ENCODE measurements at places on chromosomes 12 and 14.

DNA sequence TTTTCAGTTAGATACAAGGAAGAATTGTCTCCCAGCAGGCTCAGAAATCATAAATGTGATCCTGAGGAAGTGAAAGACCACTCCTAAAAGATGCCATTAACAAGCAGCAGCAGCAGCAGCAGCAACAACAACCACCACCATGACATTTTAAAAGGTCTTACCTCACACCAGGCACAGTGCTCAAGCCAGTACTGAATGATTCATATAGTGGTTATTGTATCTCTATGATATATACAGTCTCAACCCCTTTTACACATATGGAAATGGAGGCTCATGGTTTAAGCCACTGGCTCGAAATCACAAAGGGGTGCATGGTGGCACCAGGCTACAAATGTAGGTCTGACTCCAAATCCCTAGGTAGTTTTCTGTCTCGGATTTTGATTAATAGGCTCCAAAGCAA, 126.9 kb downstream of the KTN1 start:
- no peak for DNase-seq

DNA sequence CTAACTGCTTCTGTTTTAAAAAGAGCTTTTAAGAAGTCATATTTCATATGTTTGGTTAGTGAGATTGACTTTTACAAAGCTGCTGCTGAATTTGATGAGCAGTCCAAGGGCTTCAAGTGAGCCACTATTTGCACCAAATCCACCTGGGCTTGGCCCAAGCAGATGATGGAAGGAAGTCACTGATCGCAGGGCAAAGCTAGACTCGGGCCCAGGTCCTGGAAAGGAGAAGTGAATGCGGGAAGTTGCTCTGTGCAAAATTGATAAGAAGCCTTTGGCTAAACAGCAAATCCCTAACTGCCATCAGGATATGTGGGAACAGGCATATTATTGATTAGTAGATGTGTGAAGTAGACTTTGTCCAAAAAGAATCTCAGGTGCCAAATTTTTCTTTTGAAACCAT, 30.5 kb downstream of the PLXNC1 start:
- DNase-seq = no peak

DNA sequence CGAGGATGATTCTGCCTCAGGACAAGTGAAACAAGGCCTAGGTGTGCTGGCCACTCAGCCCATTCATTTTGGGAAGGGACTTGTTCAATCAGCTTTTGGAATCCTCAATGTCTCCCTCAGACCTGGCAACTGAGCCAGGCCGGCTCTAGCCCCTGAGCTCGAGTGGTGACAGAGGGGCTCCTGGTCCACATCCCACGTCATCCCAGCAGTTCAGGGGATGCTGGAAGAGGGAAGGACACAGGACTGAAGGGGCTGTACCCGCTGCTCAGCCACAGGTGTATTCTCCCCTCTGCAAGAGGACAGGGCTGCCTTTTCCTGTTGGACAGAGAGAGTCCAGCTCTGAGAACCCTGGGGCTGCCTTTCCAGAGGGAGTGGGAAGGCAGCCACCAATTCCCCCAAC, 244.6 kb upstream of the SFSWAP start:
- no peak for DNase-seq

DNA sequence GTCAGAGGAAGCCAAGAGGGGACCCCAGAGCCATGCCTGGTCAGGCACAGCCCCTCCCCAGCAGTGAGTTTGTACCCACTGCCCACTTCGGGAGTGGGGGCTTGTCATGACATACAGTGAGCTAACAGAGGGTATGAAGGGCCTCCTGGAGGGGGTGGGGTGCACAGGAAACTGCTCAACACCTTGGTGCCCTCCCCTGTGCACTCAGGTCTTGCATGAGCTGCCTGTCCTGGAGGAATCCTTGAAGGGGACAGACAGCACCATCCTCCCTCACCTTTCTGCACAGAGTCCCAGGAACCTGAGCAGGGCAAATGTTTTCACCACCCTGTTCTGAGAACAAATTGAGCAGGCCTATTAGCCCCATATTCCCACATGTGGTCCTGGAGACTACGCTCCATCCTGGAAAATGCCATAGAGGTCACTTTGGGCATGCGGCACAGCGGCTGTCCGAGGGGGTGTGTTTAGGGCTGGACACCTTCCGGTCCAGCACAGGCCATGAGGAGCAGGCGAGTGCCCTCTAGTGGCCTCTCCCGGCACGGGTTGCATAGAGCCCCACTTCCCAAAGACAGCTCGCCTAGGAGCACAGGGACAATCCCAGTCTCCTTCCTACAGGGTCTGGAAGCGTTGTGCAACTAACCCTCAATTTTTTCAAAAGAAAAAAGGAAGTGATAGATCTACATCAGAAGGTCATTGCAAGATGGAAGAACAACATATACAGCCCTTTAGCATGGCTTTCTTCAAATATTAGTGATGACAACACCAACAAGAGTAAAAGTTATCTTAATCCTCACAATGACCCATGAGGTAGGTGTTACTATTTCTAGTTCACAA, 31.9 kb upstream of the ZFP36L1 start:
- DNase-seq = no peak

DNA sequence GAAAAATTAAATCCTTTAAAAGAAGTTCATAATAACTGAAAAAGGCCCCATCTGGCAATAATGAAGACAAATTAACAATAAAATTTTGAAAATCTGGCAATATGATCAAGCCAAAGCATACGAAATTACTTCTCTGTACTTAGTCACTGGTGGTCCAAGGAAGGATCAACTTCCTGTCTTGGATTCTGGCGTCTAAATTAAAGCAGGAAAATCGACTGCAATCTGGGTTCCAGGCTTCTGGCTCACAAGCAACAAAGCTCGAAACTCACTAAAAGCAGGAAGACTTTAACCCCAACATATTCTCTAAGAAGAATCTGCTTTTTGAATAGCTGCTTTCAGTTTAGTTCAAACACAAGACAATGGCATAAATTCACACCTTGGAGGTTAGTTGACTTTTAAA, 49.7 kb downstream of the LRIG3 start:
- DNase-seq = no peak

- DNase-seq = no peak
These were observed 374.7 kb downstream of the ALG10 start for GRCh38 chr12:34396861-34397590.

- no peak for DNase-seq
These were observed 51.3 kb downstream of the WASHC4 start for GRCh38 chr12:105158876-105159275.

DNA sequence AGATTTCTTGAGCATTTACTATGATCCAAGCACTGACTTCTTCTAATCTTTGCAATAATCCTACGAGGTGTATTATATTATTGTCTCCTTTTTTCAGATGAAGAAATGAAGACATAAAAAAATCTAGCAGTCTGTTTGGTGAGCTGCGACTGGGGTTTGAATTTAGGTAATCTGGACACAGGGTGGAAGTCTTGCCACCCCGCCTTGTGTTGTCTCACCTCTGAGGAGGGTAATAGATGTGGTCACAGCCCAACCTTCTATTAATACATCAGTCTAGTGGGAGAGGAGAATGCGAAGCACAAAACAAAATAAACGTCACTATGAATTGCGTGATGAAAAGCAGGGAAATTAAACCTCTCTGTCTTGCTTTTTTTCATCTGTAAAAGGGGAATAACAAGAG, 993.9 kb downstream of the VRK1 start:
- no peak for DNase-seq

Data from stimulated activated CD8-positive, alpha-beta memory T cell treated with anti-CD3 and anti-CD28 coated beads, Interleukin-2, amount 100 ng/mL, for 1 hour (primary cell).